Inflammatory macrophage (primary cell): ENCODE measurements at places on chromosomes 11 and 22.

GRCh38 chr11:108926171-108926840 lies 261.4 kb downstream of the DDX10 start:
- DNase-seq: no peak

- DNase-seq: peak; percentile 51
Observed at GRCh38 chr11:128399251-128400121, 187.9 kb downstream of the ETS1 start.

GRCh38 chr22:27311698-27312550 lies 489.6 kb downstream of the MN1 start:
- DNase-seq: no peak

DNA sequence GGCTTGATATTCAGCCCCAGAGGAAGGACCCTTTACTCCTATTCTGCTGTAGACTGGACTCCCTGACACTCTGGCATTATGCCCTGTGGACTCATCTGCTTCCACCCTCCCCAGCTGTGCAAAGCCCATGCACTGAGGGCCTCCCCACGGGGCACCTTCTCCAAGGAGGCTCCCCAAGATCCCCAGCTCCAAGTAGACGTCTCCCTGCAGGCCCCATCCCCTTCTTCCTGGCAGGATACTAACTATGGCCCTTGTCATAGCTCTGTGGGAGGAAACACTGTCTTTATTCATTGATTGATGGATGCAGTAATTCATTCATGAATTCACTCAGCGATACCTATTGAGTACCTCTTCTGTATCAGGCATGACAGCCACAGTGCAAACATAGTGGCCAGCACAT lies 15.3 kb upstream of the APOL6 start:
- DNase-seq: no peak

DNA sequence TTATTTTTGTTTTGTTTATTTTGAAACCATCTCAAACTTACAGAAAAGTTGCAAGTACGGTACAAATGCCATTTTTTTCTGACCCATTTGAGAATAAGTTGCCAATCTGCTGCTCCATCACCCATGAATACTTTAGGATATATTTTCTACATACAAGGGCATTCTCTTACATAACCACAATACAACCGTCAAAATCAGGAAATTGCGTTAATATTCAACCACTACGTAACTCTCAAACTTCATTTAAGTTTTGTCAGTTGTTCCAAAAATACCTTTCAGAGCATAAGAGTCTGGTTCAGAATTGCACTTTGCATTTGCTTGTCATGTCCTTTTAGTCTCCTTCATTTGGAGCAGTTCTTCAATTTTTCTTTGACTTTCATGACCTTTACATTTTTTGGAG lies 194.3 kb upstream of the BDNF start:
- peak; percentile 10 for DNase-seq

DNA sequence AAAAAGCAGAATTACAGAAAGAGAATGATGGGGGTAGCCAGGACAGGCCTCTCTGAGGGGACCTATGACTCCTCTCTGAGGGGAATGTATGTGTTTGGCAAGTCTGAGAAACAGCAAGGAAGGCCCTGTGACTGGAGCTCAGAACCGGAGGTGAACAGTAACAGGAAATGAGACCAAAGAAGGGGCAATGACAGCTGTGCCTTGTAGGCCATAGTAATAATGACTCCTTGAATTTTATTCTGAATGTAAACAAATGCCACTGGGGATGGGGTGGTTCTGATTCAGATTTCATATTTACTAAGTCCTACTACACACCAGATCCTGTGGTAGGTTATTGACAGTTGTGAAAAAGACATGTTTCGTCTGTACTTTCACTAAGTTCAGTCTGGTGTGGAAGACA lies 52.8 kb upstream of the APOA1 start:
- peak; percentile 14 for DNase-seq

- DNase-seq: peak; percentile 58
Observed at GRCh38 chr11:126282361-126282735, 545 bp upstream of the TIRAP start.

GRCh38 chr22:21707677-21708076 lies 27.9 kb downstream of the YPEL1 start:
- no peak for DNase-seq

GRCh38 chr22:47206666-47207218 lies 444.3 kb downstream of the TBC1D22A start:
- DNase-seq: no peak

- DNase-seq: no peak
Observed at GRCh38 chr22:47042861-47043496, 280.5 kb downstream of the TBC1D22A start.

DNA sequence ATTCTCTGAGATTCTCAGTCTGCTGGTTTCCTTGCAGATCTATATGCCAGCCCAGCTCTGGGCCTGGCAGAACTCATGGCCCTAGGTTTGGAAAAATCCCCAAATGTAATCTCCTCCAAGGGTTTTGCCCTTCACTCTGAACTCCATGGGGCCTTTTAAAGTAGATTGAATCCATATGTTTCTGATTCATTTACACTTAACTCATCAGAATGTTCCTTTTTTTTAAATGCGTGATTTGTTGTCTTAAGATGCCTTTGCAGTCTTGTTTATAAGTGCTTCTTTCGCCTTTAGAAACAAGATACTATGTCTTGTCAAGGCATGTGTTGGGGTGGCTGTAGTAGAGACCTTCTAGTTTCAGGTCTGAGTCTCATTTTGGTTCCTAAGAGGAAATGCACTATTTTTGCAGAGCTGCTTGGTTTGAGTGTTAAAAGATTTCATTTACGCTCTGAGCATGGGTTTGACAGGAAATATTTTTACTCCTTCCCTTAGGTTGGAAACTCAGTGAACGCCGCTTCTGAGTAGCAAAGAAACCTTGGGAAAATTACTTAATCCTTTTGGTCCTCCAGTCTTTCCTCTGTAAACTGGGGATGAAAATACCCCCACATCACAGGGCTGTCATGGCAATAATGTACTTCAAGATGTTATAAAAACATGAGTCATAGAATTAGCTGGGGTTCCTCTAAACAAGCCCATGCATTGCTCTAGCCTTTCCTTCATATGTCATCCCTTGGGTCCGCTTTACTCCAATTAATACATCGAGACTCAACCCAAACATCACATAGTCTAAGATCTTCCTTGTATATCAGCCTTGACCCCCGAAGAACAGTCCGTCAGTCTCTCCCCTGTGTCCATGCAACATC lies 83.5 kb downstream of the SNX19 start:
- no peak for DNase-seq

GRCh38 chr11:75103380-75104026 lies 6.8 kb upstream of the OR2AT4 start:
- DNase-seq: peak; percentile 29
